Hepatic stellate cell (primary cell): ENCODE measurements at places on chromosomes 5 and 9.

DNA sequence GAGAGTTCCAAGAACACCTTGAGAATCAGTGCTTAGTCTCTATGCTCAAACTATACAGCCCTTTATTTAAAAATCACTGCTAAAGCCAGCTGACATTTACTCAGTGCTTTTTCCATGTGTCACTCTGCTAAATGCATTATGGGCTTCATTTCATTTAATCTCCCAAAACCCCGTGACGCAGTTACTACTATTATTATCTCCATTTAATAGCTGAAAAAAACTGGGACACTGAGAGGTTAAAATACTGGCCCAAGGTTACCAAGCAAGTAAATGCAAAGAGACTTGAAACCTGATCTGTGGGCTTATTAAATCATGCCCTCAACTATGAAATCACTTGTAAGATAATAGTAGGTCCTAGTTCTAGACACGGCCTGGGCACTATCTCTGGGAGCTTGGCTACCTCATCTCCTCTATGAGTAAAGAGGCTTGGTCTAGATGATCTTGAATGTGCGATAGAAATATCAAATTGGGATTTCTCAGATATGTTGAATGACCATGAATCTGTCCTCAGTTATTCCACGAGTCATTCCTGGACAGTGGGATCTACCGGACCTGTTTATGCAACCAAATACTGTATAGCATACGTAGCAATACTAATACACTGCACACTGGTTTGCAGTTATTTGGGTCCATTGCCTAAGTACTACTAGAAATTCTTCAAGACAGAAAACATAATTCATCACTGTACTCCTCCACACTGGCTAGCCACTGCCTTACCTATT, 32.3 kb downstream of the MARCHF11 start:
- DNase-seq = no peak

DNA sequence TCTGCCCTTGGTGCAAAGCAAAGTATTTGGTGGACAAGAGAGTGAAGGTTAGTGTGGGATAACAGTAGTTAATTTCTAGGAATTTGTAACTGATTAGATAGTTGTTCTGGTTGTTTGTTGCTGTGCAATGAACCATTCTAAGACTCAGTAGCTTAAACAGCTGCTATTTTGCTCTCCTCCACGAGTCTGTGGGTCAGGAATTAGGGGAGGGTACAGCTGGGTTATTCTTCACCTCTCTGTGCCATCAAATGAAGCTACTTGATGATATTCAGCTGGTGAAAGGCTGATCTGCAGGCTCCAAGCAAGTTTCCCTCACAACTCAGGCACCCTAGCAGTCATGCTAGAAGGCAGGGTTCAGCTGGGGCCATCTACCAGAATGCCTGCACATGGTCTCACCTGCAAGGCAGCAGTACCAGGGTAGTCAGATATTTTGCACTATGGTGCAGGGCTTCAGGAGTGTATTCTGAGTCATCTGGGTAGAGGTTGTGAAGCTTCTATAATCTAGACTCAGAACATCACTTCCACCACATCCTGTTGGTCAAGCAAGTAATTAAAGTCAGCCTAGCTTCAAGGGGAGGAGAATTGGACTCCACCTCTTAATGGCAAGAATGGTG, 159.5 kb upstream of the SLC28A3 start:
- no peak for DNase-seq

DNA sequence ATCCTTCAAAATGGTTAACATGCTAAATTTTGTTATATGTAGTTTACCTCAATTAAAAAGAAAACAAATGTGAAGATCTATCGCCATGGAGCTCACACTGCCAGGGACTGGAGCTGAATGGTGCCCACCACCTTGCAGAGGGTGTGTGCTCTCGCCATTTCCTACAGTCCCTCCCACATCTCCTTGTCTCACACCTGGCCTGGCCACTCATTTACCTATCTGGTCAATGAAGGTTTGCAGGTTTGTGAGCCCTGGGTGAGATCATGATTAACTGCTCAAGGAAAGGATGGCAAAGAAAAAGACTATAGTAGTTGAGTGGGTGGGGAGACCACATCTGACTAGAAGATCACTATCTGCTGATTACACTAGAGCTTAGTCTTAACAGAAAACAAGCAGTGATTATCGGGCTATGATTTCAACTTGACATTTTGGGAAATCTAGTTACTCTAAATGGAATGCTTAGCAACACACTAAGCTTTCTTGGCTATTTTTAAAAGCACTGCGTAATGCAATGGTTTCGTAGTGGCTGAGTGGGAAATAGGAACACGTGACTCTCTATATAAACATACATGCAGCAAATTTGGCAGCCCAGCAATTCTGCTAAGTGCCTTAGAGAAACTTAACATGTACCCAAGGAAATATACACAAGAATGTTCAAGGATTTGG, 27.3 kb downstream of the PUM3 start:
- peak; percentile 47 for DNase-seq

DNA sequence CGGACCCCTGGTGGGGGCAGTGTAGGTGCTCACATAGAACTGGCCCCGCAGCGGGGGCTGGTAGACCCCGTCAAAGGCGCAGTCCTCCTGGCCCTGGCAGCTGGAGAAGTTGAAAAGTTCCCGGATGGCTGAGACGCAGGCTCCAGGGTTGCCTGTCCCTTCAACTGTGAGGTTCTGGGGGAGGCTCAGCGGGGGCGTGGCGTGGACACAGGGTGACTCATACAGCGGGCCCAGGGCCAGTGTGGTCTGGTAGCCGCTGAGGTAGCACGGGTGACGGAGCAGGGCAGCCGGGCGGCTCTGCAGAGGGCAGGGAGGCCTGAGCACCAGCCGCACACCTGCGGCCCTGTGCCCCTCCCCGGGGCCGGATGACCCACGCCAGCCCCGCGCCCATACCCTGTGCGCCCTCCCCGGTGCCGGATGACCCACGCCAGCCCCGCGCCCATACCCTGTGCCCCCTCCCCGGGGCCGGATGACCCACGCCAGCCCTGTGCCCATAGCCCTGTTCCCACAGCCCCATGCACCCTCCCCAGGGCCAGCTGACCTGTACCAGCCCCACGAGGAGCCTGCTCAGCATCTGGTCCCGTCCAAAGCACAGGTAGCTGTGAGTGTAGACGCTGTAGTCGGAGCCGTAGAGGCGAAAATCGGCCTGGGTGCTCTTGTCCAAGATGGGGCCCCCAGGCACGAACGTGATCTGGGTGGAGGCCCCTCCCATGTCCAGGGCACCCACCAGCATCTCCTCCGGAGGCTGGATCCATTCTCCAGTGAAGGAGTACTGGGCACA, 5.0 kb downstream of the ENTPD8 start:
- peak; percentile 98 for DNase-seq

GRCh38 chr5:133783481-133783880, 171.1 kb upstream of the FSTL4 start:
- DNase-seq = no peak
